Inflammatory macrophage treated with lipopolysaccharide for 1 hour (primary cell): ENCODE measurements at places on chromosomes 2 and 18.

DNA sequence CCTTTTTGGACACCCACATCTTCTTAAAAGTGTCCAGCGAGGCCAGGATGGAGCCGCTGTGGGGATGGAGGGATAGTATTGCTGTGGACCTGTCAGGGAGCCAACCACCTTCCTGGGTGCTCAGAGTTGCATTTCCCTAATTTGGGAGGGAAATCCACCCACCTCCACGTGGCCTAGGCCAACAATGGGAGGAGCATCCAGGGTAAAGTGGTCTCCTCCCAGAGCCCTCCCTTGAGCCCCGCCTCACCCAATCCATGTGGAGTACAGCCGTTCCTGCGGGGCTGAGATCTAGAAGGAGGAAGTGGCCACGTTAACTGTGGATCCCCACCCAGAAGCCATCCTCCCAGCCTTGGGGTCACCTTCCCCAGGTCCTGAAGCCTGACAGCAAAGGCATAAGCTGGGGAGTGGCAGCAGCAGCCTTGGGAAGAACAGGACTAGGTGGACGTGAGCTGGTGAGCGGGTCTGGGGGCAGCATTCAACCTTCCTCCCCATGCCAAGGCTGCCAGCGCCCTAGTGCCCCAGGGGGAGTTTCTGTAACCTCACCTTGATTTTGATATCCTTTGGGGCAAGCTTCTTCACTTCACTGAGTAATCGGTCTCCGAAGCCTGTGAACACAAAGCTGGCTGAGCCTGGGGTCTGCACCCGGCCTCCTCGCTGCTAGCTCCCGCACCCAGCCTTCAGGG is 6.8 kb downstream of the ACTR1B start:
- DNase-seq: no peak

GRCh38 chr2:71849607-71850305 is 297.9 kb downstream of the CYP26B1 start:
- DNase-seq: no peak

DNA sequence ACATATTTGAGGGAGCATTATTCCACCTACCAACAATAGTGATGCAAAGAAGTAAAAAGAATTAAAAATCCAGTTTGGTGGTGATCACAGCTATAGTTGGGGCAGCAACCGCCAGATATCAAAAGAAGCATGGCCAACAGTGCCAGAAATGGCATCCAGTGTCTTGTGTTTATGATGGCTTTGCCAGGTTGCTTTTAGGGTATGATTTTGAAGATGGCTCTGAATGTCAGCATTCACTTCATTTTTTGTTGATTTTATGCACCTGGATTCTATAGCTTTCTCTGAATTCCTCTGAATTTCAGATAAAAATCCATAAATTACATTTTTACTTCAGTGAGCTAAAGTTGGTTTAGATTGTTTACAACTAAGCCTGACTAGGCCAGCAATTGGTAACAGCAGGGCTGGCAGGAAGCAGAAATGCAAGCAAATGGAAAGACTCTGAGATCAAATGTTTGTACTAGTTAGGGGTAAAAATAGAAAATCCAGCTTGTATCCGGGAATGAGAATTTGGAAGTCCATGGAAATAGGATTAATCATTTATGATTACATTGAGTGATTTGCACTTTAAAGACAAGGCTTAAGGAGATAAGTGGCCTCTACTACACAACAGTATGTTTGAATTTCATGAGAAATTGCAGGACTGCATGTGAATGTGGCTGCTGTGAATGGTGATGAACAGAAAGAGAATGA is 40.4 kb downstream of the COL3A1 start:
- DNase-seq: no peak

DNA sequence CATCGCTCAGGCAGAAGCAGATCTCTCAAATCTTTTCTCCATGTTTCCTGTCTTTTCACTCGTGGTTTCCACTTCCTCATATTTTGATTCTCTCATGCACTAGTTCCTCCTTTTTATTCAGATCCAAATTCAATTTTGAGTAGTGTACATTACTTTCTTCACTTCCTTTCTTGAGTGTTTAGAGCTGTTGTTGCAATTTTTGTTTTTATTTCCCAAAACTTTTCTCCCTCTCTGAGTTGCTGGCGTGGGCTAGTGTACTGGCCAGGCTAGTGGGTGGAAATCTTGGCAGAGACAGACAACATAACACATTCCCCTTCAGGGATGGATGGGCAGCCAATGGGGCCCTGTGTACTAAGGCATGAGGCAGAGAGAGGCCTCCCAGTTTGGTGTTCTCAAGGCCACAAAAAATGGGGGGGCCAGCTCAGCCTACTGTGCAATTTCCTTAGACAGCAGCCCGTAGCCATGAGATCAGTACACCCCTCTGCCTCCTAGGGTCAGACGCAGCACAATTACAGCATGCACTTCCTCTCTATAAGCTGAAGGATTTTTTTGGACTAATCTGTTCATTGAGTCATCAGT is 145.1 kb upstream of the PID1 start:
- peak; percentile 98 for DNase-seq

DNA sequence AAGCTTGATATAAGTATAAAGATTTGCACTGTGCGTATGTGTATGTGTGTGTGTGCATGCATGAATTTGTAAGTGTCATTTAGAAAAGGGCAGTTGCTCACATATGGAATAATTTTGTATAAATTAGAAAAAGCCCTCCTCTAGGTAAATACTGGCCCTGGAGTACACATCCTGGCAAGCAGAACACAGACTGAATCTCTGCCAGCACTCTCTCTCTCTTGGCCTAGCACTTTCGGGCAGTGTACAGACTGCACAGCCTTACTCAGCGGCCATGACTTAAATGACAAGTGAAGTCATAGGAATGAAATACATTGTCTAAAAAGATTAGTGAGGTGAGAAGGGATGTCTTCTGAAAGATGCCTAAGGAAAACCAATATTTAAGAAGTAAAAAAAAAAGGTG is 214.1 kb downstream of the RDH14 start:
- no peak for DNase-seq

- DNase-seq: no peak
These were observed 18.4 kb downstream of the FN1 start for GRCh38 chr2:215417400-215417951.

- DNase-seq: no peak
These were observed 448.9 kb downstream of the NBAS start for GRCh38 chr2:15112216-15112615.

- no peak for DNase-seq
These were observed at the start of gene CDCA7 for GRCh38 chr2:173354582-173355131. TSS of gene CDCA7 (plus strand) at chr2:173354872. CDS start at chr2:173354964, 92 bp downstream.

DNA sequence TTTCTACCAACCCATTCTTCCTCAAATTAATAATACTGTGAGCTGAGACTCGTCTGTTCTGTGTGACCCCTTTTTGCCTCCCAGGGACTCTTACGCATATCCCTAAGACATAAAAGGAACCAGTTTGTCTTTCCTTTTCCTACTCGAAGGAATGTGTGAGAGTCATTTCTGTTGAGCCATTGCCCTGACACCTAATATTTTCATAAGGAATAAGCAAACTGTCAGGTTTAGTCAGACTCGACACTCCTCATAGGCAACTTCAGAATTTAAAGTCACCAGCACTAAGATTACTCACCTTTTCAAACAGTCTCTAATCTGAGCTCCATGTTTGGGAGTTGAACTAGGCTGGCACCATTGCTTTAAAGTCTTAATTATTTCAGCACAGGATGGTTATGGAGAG is 305.5 kb downstream of the IKZF2 start:
- DNase-seq: no peak

GRCh38 chr2:125169764-125170146 is 1144.7 kb downstream of the CNTNAP5 start:
- no peak for DNase-seq

DNA sequence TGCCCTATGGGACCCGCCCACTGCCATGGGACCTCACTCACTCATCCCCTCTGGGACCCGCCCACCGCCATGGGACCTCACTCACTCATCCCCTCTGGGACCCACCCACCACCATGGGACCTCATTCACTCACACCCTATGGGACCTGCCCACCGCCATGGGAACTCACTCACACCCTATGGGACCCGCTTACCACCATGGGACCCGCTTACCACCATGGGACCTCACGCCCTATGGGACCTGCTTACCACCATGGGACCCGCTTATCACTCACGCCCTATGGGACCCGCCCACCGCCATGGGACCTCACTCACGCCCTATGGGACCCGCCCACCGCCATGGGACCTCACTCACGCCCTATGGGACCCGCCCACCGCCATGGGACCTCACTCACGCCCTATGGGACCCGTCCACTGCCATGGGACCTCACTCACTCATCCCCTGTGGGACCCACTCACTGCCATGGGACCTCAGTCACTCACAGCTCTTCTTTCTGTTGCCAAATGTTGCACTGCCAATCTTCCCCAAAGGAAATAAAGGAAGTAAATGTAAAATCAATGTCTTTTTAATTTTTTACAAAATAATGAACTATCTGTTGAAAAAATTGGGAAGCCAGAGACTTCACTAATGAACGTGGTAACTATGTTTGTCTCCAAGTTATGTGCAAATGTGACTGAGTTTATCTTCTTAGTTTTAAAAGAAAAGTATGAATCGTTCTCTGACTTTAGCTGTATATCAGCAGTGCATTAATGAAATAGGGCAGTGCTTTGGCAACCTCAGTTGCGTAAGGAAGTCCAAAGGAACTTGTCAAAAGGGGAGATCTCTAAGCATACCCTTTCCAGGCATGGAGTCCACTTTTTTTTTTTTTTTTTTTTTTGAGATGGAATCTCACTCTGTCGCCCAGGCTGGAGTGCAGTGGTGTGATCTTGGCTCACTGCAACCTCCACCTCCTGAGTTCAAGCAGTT is 101.5 kb upstream of the MGAT5 start:
- DNase-seq: peak; percentile 71

GRCh38 chr2:120937686-120938044 is 202.0 kb downstream of the GLI2 start:
- no peak for DNase-seq

- DNase-seq: peak; percentile 65
These were observed 194.2 kb upstream of the PKDCC start for GRCh38 chr2:41853427-41854191.

DNA sequence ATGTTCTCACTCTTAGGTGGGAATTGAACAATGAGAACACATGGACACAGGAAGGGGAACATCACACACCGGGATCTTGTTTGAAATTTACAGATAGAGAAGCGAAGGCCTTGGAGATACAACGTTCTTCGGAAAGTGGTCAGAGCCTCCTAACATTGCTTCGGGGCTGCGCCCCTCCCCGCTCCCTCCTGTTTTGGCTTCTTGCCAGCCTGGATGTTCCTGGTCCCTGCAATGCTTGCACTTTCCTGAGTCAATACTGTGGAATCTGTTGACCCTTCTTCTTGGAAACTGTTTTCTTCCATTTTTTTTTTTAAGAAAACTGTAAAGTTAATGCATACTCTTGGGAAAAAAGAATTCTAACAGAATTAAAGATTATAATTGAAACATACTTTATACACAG is 360.8 kb downstream of the SOCS6 start:
- DNase-seq: no peak

- no peak for DNase-seq
These were observed 728.6 kb upstream of the CDH2 start for GRCh38 chr18:28905509-28905908.

DNA sequence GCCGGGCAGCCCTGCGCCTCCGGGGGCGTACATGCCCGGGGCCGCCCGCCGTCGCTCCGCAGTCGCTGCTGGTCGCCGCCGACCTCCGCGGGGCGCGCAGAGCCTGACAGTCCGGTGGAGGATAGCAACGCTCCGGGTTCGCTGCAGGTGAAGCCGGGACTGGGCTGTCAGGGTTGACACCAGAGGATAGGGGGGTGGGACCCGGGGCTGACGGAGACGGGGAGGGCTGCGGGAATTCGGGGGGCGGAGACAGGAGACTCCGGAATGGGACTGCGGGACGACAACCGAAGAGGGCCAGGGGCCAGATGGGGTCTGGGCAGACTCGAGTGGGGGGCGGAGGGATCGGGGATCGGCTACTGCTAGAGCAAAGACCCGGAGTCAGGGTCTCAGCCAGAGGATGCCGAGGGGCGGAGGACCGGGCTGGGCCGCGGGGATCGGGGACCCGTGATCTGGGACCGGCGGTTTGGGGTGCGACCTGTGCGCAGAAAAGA is 403 bp downstream of the TMEM127 start:
- no peak for DNase-seq

- DNase-seq: no peak
These were observed 243.9 kb upstream of the TANK start for GRCh38 chr2:160916300-160916699.

DNA sequence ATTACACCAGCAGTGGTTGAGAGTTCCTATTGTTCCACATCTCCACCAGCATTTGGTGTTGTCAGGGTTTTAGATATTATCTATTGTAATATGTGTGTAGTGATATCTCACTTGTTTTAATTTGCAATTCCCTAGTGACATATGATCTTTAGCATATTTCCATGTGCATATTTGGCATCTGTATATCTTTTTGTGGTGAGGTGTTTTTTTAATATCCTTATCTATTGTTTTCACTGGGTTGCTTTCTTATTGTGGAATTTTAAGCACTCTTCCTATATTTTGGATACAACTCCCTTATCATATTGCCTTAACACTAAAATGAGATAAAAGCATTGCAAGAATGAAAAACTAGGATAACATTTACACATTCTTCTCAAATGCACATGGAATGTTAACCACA is 453.9 kb upstream of the FSIP2 start:
- DNase-seq: no peak

DNA sequence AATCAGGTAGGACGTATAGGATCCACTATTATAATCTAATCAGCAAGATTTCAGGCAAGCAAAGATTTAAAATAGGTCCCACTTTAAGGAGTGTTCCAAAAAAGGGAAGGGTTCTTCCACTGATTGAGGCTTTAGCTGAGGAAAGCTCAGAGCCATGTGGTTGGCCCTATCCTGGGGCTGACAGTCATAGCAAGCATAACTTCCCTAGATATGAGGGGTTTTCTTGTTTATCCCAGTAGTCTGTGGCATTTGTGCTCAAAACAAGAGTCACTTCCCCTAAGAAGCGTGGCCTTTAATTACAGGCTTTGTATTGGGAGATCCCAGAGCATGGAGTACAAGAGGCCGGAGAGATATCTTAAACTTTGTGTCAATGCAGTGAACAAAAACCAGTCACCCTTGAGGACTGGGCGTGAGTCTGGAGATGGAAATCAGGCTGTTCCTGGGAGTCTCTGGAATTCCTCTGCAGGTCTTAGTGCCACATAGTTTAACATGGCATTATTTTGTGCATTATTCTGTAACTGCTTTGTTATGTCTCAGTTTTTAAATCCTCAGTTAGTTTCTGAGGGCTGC is 136.9 kb upstream of the FBXO11 start:
- peak; percentile 1 for DNase-seq

DNA sequence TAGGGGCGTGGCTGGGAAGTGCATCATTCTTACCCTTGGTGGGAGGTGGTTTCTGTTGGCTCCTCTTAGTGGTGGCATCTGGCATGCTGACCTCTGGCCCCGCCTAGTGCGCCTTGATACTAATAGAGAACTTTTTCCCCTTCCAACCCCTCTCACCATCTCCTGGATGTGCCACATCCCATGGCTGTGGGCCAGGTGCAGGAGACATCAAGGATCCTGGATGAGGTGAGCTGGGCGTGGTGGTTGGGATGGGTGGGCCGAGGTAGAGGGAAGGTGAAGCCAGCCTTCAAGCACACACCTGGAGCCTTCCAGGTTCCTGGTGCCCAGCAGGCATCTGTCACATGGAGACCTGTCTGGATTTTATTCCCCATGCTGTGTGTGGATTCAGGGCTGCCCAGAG is 149.2 kb downstream of the DYSF start:
- DNase-seq: no peak
